ENCODE measurements at places on chromosomes 1 and 21.

GRCh38 chr1:24735509-24736375 lies 9.5 kb upstream of the CLIC4 start:
- DNase-seq = no peak

GRCh38 chr1:150151291-150152181 lies 1.8 kb downstream of the PLEKHO1 start:
- DNase-seq = peak; percentile 16

DNA sequence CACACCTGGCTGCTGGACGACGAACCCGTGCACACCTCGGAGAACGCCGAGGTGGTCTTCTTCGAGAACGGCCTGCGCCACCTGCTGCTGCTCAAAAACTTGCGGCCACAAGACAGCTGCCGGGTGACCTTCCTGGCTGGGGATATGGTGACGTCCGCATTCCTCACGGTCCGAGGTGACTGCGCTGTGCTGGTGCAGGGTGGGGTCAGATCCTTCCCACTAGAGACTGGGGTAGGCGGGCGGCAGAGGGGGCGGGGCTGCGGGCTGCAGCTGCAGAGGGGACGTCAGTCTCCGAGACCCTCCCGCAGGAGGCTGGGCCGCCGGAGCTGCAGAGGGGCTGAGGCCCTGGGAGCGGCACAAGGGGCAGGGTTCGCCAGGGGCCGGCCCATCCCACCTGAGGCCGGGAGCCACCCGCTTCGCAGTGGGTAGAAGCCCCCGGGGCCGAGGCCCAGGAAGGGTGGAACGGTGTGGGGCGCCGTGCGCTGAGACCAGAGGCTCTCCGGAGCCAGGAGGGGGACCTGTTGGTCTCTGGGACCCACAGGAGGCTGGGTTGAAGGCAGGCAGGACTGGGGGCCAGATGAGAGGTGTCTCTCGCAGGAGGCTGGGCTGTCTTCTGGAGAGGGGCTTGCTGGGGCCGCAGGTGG lies 90.6 kb downstream of the TRIM11 start:
- no peak for DNase-seq

DNA sequence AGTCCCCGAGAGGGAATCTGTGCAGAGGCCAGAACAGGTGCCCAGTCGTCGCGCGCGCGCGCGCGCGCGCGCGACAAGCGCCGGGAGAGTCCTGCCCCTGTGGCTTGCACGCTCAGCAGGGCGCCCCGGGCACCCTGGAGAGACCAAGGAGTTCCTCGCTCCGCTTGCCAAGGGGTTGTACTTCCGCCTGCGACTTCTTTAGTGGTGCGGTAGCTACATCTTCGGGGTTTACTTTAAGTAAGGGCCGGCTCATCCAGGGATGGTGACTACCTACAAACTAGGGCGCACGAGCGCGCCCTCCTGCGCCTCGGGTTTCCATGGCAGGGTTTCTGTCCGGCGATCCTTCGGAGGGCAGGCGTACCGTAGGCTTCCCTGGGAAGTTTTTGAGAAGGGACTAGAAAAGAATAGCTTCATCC lies 1.4 kb downstream of the LHX4 start:
- no peak for DNase-seq

DNA sequence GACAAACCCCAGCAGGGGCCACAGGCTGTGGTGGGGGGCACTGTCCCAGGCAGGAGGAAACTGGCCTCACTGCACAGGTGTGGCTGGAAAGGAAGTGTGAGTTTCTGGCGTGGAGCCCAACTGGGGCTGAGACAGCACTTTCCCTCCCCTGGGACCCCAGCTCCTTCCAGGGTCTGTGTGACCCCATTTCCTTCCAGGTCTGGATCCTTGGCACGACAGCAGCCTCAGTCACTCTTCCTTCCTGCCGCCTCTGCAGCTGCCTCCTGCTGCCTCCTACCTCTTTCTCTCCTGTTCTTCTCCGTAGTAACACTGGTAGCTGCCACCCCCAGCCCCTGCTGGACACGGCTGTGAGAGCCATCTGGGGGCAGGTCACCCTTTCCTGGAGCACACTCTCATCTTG lies 88.0 kb downstream of the SIK1 start:
- no peak for DNase-seq

- no peak for DNase-seq
Measured at GRCh38 chr1:28111157-28111556, 22.7 kb upstream of the EYA3 start.

- DNase-seq = no peak
Measured at GRCh38 chr1:39988618-39989343, 33.8 kb downstream of the MFSD2A start.
